Fibroblast of villous mesenchyme (primary cell): ENCODE measurements at places on chromosomes 6 and 20.
A peak's percentile ranks its signal among the peaks of the same experiment; 100 is the strongest.

GRCh38 chr6:101400326-101401135 lies 7.0 kb downstream of the GRIK2 start:
- no peak for DNase-seq

GRCh38 chr6:44667668-44668390 lies 280.3 kb downstream of the CDC5L start:
- DNase-seq = no peak

DNA sequence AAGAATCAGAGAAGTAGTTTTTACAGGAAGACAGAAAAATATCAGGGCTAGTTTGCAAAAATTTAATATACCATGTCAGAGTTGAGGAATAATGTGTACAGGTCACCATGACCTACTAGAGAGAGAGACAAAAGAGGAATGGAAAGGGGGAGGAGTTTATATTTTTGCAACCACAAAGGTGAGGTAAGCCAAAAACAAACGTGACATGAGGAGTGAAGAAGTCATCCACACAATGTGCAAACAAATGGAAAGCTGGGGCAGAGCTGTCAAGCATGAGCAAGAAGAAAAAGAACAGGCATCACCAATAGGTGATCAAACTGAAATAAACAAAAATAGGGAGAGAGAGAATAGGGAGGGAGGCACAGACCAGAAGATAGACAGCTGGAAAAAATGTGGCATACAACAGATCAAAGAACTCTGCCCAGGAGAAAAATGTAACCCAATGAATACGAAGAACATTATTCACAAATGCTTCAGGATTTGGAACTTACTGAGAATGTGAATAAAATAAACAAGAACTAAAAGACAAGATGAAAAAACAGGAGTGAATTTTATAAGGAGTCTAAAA lies 15.5 kb downstream of the RARS2 start:
- no peak for DNase-seq

DNA sequence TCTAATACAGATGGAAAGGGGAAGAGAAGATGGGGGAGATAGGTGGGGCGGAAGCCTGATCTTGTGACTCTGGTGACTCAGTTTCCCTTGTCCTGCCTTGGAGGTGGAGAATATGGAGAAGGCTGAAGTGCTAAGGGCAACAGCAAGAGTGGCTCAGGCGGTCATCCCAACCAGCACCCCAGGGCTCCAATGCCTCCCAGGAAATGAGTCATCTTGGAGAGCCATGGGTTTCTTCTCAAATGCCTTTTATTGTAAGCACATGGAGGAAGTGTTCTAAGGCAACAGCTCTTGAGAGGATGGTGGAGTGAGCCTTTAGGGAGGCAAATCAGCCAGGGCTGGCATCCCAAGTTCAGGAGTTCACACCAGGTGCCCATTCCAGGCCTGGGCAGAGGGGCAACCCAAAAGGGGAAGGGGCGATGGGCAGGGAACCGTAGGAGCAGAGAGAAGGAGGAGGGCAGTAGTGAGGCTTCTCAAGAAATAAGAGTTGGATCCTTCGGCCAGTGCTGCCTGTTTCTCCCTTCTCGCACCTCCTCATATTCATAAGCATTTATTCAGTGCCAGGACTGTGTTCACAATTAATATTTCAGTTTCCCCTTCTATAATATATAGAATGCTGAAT lies 13.2 kb upstream of the AHCY start:
- DNase-seq = peak; percentile 76

DNA sequence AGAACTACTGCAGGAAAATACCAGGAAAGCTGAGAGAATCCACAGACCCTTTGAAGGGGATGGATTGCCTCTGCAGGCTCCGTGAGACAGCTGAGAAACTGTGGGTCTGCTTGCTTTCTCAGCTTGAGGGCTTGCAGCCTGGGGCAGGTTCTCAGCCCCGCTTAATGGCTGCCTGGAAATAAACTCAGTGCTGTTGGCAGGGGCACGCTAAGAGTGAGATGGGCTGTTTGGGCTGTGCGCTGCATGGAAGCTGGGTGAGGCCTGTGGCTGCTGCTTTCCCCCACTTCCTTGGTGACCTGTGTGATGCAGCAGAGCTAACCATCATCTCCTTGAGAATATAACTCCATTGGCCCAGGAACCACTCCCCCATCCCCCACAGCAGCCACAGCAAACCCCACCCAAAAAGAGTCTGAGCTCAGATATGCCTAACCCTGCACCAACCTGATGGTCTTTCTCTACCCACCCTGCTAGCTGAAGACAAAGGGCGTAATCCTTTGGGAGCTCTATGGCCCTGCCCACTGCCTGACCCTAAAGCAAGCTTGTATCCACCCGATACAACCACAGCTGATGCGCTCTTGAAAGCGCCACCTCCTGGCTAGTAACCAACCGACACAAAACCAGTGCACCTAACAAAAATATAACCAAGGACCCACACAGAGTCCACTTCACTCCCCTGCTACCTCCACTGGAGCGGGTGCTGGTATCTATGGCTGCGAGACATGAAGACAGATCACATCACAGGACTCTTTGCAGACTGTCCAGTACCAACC lies 800.6 kb upstream of the MAP3K7 start:
- DNase-seq = no peak

DNA sequence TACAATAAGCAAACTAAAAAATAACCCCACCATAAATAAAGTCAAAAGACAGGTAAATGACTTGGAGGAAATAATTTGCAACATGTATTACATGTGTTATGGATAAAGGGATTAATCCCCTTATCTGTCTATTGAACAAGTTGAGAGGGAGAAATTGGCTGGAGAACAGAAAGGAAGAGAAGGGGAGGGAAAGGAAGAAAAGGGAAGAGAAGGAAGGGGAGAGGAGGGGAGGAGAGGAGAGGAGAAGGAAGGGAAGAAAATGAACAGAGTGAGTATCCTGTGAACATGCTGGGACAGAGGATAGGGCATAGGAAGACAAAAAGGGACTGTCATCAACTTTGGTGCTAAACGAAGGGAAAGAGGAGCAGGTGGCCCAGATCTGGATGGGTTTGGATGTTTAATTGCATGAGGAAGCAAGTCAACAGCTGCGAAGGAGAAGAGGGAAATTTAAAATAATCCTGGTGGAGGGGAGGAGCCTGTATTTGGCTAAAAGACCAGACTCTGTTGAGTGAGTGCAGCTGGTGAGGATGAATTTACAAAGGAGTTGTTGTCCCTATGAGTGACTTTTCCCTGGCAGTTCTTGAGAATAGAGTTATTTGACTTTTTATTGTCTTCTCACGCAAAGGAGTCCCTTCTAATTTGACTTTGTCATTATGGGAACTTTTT lies 14.2 kb upstream of the SHLD1 start:
- peak; percentile 55 for DNase-seq

DNA sequence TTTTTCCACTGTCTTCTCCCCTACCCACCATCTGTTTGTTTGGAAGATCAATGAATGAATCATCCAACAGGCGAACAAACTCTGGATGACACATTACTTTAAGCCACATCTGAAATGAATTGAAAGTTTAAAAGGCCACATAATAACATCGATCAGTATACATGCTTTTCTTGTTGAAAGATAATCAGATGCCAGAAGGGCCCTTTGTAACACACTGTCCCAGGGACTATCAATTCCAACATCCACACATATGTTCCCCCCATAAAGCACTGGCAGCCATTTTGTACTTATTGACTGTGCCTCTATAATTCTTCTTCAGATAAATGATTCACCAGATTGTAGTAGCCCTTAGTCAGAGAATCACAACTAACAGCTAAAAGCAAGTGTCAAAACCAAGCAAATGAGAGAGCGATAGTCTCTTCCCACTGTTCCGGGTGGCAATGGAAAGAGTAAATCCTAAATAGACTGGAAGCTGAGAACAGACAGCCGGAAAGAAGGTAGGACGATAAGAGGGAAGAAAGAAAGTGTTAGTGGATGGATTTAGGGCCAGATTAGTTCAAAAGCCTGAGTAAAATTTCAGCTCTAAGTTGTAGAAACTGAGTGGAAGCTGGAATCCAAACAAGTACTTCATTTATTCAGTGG lies 184.9 kb upstream of the TENT5A start:
- DNase-seq = peak; percentile 48

- peak; percentile 10 for DNase-seq
Observed at GRCh38 chr6:32668226-32668747, 1.8 kb upstream of the HLA-DQB1 start.

DNA sequence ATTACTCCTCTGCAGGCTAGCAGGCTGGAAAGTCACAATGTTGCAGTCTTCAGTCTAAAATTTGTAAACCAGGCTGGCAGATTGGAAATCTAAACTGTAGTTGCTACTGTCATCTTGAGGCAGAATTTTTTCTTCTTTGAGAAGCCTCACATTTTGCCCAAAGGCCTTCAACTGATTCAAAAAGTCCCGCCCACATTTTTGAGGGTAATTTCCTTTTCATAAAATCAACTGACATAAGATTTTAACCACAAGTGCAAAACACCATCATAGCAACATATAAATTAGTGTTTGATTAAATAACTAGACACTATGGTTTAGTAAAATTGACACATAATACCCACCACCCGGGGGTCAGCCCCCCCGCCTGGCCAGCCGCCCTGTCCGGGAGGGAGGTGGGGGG lies 28.4 kb downstream of the HLA-C start:
- DNase-seq = no peak

- DNase-seq = no peak
Observed at GRCh38 chr6:82169138-82169876, 78.2 kb downstream of the IBTK start.

- DNase-seq = peak; percentile 16
Observed at GRCh38 chr6:152748843-152749242, 1.8 kb upstream of the VIP start.

DNA sequence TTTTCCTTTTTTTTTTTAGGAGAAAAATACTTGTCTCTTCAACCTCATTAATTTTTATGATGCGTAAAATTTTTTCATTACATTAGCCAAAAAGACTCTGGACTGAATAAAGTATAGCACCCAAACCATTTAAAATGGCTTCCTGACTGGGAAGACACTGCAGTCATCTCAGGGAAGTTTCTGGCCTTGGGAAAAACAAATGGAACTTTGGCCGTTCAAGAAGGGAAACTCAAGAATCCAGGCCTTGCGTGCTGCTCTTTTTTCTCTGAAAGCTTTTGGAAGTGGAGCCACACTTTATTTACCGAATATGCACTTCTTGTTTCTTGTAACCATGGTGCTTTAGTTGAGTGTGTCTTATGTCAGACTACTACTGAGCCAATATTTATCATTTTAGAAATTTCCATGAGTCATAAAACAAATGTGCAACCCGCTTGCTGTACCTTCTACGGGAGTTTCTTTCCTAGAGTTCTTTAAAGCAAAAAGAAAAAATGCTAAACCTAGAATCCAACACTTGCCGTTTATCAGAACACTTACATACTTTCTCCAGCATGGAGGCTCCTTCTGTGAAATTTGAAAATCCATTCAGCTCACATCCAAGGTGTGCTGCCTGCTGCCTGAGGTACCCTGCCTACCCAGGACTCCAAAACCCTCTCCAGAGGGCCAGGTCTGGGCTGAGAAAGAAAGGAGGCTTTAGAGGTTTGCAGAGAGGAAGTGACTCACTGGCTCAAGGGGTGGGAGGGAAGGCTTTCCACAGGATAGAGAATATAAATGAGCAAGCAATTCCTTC lies 11.5 kb upstream of the DSTN start:
- peak; percentile 93 for DNase-seq

GRCh38 chr20:62219992-62220665 lies at the start of gene HRH3:
Gene HRH3 (minus strand): TSS chr20:62220278. CDS start chr20:62219970, 308 bp downstream.
- peak; percentile 25 for DNase-seq

DNA sequence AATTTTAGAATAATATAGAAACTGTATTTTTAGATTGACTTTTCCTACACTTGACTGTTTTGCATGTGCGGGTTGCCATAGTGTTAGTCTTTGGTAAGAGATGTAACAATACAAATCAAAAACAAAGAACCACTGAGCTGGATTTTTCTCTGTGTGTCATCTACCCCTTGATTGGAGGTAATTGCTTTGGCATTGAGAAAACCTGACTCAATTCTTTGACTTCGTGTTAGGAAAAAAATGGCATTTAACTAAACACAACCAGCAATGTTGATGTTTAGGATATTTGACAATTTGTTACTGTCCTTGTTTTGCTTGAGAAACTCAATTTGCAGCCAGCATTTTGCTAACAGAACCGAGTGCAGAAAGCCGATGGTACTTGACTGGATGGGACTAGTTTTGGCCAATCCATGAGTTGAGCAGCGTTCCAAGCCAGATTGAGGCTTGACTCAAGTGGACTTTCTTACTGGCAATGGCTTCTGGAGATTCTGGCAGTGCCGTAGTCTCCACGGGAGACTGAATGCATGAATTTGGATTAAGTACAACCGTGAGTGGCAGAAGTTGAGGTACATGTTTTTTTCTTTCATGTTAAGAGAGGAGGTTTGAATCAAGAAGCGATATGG lies 17.1 kb downstream of the TPBG start:
- DNase-seq = no peak

GRCh38 chr6:112218563-112218962 lies 35.8 kb downstream of the LAMA4 start:
- no peak for DNase-seq

- no peak for DNase-seq
Observed at GRCh38 chr6:14121936-14122344, 4.4 kb downstream of the CD83 start.

DNA sequence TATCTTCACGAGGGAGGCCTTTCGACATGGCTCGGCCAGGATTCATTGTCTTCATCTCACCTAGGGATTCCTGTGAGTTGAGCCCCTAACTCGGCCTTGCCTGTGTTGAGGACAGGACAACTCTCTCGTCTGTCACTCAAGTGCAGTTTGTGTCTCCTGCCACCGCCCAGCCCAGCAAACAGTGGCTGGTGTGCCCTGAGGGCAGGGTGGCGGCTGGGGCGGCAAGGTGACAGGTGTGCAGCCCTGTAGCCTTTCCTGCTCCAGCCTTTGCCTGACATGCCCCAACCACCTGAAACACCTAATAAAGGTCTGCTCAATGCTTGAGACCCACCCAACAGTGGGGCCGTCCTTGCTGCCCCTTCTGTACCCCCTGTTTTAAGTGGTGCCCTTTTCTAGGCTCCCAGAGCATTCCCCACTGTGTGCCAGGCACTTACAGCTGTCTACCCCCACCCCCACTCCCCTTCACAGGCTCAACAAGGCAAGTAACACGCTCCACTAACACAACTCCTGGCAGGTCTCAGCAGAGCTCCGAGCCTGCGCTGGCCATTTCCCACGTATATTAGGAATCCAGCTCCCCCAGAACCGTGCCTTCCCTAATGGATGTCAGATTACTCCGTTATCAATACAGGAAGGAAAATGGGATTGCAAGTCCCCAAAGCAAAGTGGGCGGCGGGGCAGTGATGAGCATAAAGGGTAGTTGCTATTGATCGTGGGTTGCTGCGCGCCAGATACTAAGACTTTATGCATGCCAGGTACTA lies 17.7 kb downstream of the GFRA4 start:
- DNase-seq = no peak

GRCh38 chr20:7959484-7959883 lies 19.2 kb upstream of the HAO1 start:
- DNase-seq = no peak

GRCh38 chr6:40910260-40910893 lies 128.6 kb downstream of the UNC5CL start:
- no peak for DNase-seq
